ENCODE measurements at places on chromosomes 1 and 21. TPM values are rescaled to one million over a fixed set of nuclear protein-coding genes. Genes with fewer than 3 reads are reported as not detected.

KCNA3 gene
- under 0.01 TPM for total RNA-seq

OPRD1 gene
- not detected for total RNA-seq

GUCA2A gene
- not detected for total RNA-seq

ETV3L gene
- total RNA-seq, result not detected

ZSWIM5 gene
- 4.7 TPM for total RNA-seq

DNA sequence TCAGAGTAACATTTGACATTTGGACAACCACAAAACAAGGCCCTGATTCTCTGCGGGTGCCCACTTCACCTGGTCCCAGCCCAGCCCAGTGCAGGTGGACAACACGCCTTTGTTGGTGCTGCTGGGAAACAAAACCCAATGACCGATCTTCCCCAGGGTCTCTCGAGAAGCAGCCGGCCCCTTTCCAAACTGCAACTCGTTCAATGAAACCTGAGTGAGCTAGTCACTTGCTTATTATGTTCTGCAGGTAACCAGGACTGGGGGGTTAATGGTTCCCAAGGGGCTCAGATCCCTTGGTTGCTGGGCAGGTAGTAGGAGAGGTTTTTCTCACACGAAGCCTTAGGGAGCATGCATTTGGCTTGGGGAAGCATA lies 42.9 kb downstream of the ABCG1 start:
- DNase-seq, result no peak

DNA sequence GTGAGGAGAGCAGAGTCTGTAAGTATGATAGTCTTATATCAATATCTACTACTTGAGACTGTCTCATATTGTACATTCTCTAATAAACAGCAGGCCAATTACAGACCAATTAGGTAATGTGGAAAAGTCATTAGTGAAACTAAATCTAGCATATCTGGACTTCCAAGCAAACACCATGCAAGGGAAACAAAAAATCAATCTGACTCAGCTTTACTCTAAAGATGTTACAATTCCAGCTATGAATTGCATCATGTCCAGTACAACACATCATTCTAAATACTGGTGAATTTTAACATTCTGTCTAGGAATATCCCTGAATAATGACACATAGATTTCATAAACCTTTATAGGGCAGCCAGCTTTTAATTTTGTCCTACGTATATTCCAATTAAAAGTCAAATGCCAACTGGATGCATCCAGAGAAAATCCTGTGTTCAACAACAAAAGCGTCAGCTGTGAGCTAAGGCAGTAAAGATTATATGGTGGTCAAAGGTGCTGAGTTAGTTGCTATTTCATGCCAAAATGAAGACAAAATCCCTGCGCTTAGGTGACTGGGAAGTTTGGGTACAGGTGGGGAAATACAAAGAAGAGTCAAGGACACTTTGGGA lies 159.3 kb downstream of the TTLL7 start:
- peak; percentile 70 for DNase-seq

DNA sequence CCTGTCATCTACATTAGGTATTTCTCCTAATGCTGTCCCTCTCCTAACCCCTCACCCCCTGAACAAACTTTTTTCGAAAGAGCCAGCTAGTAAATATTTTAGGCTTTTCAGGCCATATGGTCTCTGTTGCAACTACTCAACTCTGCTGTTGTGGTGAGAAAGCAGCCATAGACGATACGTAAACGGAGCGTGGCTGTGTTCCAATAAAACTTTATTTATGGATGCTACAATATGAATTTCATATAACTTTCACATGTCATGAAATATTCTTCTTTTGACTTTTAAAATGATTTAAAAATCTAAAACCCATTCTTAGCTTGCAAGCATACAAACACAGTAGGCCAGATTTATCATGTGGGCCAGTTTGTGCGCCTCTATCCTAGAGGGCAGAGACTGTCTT lies 11.2 kb upstream of the RPS6KA1 start:
- DNase-seq, result no peak

FAM151A gene
- total RNA-seq, result not detected

GRCh38 chr1:154716011-154716410 lies 108.0 kb upstream of the ADAR start:
- no peak for DNase-seq

GRCh38 chr21:26499495-26499894 lies 73.6 kb downstream of the CYYR1 start:
- DNase-seq, result no peak

HES4 gene
- 0.36 TPM for total RNA-seq

GRCh38 chr1:158022554-158023312 lies 29.3 kb downstream of the KIRREL1 start:
- DNase-seq, result peak; percentile 65

GRCh38 chr1:30655672-30656071 lies 67.7 kb downstream of the MATN1 start:
- no peak for DNase-seq

DNA sequence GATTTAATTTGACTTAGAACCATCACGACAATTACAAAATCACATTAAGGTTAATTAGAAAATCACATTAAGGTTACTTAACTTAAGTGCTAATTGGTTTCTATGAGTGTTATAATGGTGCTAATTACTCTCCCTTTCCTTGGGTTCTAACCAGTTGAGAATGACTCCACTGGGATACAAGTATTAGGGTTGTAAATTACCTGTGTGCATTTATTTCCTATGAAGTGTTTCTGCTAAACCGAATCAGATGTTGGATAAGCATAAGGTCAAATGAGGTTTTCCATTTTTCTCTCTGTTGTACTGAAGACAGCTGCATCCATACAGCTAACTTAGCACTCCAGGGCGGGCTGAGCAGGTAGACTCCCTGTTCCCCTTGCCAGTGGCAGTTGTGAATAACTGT lies 610.3 kb upstream of the TMPRSS15 start:
- no peak for DNase-seq

DNA sequence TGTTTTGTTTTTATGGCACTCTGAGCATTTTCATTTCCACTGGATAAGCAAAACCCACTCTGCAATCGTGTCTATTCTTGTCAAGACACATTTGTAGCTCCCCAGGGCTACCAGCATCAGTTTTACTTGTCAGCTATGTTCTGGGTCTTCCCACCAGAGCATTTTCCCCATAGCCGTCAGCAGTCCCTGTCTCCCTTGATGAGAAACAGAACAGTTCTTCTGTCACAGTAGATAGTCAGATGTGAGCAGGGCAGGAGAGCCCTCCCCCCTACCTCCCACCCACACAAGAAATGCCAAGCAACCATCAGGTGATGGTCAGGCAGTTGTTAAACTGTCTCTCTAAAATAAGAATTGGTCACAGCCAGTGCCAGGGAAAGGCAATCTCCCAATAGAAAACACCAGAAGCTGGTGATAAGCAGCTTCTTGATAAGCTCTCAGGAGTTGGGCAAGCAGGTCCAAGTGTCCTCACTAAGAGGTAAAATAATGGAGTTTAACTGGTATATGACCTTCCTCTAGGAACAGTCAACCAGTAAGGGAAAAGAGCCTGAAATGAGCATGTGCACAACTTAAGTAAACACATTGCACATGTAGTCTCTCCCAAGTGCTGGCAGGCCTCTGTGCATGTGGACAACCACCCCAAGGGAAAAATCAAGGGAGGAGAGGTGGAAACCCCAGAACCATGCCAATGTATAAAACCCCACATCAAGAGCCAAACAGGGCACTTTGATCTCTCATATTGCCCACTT lies 208.2 kb downstream of the S1PR1 start:
- DNase-seq, result no peak

DNA sequence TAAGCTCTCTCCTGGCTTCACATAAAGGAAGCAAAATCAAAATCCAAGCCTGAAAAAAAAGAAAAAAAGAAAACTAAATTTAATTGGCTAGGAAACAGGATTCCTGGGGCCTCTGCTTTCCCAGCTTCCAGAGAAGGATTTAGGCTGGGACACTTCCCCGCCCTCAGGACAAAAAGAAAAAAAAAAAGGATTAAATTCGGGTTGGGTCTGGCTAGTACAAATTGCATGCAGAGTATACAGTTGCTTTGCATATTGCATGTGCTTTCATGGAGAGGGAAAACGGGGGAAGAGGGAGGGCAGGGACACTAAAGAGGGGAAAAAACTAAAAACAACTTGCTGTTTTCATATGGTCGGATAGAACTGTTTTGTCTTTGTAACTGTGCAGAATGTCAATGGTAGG lies 42.7 kb downstream of the OLIG1 start:
- no peak for DNase-seq

DNA sequence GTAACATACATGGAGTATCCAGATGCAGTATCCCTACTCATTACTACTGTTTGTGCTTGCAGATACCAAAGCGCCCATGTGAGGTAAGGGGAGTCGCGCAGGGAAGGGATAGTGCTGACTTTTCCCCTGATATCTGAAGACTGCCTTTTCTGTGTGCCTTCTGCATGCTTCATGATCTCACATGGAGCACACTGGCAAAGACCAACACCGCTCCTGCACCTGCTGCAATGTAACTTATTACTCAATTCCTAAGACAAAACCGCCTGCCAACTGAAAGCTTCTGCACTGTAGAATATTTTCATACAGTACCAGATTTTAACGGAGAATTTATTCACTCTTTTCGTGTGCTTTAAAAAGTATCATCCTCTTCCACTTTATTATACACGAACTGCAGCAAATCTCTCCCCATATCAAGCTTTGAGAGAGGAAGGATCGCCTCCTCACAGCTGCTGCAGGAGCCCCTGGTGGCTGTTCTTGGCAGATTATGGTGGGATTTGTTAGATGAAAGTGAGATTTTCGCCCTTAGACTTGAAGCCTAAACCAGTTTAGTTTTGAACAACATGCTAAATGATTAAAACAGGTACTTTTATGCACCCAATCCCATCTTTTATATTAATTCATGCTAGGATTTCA lies 99.1 kb downstream of the PTPN14 start:
- DNase-seq, result no peak
